Caco-2 (cell line): ENCODE measurements at places on chromosomes 12 and 14.

- no peak for DNase-seq
Measured at GRCh38 chr12:88790231-88790630, 210.0 kb upstream of the KITLG start.

DNA sequence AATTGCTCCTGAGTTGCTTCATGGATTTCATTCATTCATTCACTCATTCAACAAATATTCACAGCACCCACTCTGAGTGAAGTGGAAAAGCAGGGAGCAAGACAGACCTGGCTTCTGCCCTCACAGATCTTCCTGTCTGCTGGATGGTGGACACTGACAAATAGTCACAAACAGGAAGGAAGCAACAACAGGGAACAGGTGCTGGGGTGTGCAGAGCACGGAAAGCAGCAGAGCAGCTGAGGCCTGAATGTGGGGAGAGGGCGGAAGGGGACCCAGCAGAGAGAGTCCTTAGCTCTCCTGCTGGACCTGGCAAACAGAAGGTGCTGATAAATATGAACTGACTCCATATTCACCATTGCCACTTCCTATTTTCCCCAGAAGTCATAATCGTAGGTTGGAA, 54.4 kb downstream of the SETD3 start:
- no peak for DNase-seq

DNA sequence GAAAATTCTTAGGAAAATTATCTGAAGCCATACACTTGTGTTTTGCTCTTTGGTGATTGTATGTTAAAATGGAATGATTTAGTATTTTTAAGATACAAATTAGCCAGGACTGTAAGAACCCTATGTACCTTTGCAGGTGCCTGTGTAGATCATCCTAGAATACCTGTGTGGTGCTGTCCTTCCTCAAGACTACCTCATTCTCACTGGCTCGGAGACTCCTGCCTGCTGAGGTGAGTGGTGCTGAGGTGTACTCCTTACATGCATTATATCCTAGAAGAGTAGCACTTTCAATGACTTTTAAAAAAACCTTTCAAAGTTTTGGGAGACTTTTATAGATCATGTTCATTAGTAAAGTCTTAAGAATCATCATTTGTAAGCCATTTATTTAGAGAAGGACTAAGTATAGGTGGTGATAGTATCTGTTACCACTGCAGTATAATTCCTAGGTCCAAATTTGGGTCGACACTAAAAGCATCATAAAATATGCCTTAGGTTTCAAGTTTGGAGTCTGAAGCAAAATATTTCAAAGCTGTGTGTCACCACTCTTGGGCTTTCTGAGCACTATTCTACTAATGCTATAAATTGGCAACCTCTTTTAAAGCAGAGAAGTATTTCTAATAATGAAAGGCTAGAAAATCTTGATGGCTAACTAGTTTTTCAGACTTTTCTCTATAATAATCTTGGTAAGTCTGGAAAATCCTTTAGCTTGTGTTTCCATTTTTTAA, 36.6 kb downstream of the RASSF8 start:
- no peak for DNase-seq

DNA sequence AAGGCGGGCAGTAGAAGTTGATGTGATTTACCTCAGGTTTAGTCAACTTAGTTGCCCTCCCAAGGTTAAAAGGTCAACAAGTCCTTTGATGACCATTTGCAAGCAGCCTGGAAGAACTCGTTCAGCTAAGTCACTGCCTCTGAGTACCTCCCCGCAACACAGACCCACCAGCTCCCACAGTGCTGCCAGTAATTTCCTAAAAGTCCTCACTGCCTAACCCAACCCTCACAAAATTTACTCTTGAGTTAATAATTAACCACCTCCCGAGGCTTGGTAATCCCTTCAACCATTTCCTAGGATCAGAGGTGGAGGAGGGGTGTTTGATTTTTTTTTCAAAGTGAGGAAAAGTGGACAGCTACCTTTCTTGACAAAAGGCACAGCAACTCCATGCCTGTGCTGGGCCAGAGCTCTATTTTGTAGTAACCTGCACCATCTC, 55.8 kb downstream of the MAP3K9 start:
- peak; percentile 91 for DNase-seq

DNA sequence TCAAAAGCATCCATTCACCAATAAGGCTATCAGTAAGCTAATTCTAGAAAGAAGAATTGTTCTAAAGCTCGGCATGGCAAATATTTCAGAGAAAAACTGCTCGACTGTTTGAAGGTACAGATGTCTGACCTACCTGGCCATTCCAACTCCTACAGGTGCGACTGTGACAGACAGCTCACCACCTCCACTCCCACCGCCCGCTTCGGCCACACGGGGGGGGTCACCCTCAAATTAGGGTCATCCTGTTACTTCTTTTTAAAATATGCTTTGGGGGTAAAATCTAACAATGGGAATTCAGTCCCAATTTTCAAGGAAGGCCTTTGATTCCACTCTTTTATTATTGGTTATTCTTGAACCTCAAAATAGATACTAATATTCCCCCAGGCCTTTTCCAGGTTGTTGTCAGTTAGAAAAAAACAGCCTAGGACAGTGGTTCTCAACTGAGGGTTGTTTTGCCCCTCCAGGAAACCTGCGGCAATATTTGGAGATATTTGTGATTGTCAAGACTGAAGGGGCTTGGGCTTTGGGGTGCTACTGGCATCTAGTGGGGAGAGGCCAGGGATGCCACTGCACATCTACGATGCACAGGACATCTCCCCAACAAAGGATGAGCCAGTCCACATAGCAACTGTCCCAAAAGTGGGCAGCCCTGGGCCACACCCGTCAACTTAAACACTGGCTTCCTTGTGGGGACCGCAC, 81.2 kb downstream of the BCL11B start:
- DNase-seq, result no peak

DNA sequence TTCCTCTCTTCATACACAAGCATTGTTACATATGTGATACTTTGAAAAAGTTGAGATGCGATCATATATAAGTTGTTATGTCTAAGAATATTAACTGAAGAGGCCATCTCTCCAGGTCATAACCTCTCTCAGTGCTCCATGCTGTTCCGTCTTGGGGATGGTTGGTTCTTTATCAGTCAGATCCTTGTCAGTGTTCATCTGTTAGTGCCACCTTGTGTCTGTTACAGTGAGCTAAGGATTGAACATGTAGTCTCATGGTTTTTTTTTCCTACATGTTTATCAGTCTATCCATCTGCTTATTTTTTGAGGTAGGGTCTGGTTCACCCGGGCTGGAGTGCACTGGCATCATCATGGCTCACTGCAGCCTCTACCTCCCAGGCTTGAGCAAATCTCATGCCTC, 30.5 kb downstream of the EP400 start:
- DNase-seq, result no peak

DNA sequence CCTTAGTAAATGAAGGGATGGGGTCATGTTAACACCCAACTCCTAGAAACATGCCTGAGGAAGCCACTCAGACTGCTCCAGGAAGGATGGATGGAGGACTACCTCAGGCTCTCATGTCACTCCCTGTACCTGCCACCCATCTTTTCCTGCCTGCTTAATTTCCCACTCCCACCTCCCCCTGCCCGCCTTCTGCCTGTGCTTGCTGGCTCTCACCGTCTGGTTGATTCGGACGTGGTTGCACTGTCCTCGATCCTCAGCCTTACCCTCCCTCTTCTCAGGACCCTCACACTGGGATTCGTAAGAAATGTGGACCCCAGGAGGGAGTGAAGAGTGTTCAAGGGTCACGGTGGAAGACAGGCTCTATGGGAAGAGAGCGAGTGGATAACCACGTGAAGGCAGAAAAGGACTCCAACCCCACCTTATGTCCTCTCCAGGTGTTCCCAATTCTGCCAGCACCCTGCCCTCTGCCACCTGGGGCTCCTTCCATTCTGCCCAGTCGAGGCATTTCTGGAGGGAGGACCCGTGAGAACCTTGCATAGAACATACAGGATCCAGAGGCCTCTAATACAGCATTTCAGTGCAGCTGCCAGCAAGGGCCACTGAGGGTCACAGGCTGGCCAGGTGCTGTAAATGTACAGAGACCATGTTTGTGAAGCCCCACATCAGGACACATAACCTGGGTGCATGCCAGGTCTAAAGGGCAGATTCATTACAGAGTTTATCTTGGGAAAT, 12.9 kb downstream of the ITGB7 start:
- DNase-seq, result no peak

DNA sequence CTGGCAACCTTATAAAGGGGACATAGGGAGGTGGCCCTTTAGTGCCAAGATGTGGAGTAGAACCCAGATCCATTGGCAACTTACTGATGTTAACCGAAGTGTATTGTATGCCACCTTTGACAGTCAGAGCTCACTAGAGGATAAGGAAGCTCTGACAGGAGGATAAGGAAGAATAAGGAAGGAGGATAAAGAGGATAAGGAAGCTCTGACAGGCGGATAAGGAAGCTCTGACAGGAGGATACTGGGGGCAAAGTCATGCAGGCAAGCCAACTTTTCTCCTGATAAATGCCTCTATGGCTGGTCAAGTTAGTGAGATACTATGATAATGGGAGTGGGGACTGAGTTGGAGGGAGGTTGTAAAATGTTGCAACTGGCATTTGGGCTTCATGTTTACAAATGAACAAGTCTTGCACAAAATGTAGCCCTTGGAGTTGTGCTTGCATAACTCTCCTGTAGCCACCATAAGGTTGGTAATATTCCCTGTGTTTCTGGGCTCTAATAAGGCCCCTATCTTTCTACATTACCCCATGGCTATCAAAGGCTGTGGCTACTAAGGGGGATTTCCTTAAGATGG, 17.7 kb upstream of the DHRS2 start:
- DNase-seq, result no peak

- DNase-seq, result no peak
Measured at GRCh38 chr12:3810540-3810939, 57.6 kb upstream of the CRACR2A start.

- DNase-seq, result no peak
Measured at GRCh38 chr12:104698871-104699270, 242.1 kb downstream of the CHST11 start.

DNA sequence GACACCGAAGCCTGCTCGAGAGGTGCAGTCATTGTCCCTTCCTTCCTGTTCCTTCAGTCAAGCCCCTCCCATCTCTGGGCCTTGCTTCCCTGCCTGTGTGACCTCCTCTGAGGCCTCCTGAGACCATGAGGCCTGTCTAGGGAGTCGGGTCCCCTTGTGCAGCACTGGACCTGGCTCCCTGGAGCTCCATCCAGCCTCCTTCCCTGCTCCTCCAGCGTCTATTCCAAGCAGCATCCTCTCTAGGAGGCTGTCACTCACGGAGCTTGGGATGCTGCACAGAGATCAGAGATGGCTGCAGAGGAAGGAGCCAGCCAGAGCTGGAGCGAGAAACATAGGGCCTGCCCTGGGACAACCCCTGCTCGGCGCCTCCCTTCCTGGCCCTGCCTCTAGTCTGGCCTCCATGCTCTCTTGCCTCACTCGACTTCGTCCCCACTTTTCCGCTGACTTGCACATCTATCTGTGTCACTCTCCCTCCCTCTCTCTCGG, 142.7 kb downstream of the BCL11B start:
- no peak for DNase-seq
